Upper lobe of left lung (tissue), 6 donors: ENCODE measurements at places on chromosomes 12 and 14.

GRCh38 chr12:6548966-6549683 lies 6.7 kb downstream of the IFFO1 start:
- peaks cover 38% of the 10 kb centered on the region for H3K36me3 ChIP-seq
- no peak overlapping the region for H3K4me3 ChIP-seq
- H3K4me1 ChIP-seq, result peaks cover 45% of the 10 kb centered on the region
- DNase-seq, result no peak
- H3K27ac ChIP-seq, result peak overlapping the region; percentile 89

DNA sequence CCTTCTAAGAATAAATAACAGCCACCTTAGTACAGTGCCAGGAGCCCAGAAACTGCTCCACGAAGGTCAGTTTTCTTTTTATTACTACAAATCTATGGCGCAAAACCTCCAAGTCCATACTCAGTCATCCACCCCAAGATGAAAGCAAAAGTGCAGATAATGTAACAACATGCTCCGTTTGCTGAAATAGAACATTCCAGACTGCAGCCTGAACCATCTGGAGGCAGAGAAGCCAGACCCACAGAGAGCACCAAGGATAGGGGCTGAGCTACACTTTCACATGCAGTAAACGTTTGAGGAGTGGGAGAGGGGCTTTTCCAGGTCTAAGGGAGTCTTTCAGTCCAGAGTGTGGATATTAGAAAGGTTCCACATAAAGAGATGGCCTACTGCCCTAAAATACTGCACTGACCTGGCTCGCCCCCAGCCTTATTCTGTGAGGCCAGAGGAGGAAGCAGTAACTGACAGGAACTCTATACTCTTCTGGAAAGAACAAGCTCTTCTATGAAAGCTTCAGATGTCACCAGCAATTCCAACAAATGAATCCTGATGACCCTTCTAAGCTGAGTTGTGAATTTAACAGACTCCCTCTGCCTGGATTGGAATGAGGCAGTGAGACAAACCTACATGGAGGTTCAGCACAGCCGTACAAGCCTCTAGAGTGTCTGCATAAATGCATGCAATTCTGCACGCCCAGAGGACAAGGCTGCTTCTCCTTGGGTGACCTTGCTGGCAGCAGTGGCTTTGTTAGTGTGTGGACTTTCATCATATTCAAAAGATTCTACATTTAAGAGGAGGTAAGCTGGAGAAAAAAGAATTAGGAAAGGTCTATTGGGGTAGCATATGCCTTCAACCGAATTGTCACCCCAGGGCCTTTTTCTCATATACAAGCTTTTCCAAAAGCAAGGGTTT lies 153.9 kb upstream of the EGLN3 start:
- no peak for DNase-seq
- no peaks in the 10 kb centered on the region for H3K36me3 ChIP-seq
- no peaks in the 10 kb centered on the region for H3K4me1 ChIP-seq
- H3K4me3 ChIP-seq, result no peak overlapping the region
- no peak overlapping the region for H3K27ac ChIP-seq

DNA sequence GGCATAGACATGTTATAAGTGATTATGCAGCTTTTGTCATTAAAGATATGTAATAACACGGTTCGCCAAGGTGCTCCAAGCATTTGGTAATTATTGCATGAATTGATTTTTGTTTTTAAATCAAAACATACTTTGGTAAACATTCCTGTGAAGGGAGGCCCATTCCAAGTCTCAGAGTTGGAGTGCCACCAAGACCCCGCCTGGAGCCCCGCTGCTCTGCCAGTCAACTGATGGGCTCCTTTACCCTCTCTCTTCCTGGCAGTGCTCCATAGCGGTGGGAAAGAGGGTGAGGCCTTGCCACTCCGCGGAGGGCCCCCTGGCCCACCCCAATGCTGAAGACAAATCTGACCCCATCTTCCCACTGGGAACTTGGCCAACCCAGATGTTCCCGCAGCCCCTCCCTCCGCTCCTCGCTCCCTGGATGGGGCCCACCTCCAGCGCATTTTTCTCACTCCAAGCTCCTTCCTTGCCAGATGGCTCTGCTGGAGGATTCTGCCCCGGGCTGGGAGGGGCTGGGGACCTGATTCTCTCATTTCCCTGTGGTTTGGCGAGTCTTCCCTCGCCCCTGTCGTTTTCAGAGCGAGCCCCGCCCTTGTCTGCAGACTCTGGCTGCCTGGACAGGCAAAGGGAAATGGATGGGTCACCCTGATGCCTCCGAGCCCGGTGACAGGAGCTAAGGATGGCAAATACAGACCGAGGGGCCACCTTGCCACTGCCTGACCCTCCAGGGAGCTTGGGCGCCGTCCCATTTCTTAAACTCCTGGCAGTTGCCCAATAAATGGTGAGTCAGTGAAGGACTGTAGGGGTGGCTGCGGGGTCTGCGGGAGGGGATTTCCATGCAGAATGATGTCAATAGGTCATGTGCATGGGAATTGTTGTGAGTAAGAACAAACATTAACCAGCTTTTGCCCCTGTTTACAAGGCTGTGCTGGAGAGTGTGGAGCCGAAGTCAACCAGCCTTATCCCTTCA lies 9.2 kb upstream of the PAPLN start:
- no peak overlapping the region for H3K4me3 ChIP-seq
- H3K27me3 ChIP-seq, result no peaks in the 10 kb centered on the region
- H3K4me1 ChIP-seq, result peaks cover 11% of the 10 kb centered on the region
- no peak for DNase-seq
- no peak overlapping the region for H3K27ac ChIP-seq

DNA sequence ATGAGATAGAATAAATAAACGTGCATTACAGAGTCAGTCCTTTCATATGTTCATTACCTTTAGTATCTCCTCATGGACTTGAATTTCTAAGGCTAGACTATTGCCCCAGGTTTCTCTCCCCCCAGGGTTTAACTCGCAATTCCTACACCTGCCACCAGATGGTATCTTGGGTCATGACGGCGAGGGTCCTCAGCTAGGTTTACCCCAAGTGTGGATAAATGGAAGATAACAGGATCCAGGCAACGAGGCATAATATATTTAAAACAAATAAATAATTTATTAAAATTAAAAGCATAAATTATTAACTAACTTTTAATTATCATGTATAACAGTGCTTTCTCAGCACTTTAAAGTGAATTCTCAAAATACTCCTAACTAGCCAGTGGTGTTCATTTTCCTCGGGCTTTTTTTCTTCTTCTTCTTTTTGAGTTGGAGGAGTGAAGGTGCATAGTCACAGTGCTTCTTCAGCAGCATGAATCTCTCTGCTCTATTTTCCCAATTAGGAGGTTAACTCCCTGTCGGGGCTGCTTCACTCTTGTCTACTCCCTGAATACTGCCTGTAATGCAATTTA lies 243.5 kb upstream of the CAND1 start:
- H3K4me1 ChIP-seq, result no peaks in the 10 kb centered on the region
- no peak for DNase-seq
- H3K4me3 ChIP-seq, result no peak overlapping the region
- no peak overlapping the region for H3K27ac ChIP-seq
- no peaks in the 10 kb centered on the region for H3K27me3 ChIP-seq

DNA sequence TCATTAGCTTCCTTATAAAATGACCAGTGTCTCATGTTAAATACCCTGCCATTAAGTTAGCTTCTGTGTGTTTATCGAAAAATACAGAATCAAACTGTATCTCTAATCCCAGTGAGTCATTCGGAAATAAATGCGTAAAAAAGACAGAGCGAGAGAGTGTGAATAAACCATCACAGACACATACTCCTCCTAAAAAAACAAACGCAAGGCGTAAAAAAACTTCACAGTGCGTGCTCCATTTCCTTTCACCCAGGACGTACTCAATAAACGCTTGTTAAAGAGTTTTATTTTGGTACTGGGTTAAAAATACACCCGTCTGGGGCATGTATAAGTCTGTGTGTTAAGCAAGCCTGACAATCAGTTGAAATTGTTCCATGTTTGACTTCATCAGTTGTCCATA lies 58.8 kb upstream of the ISM2 start:
- no peak overlapping the region for H3K4me3 ChIP-seq
- no peak for DNase-seq
- H3K36me3 ChIP-seq, result peaks cover 48% of the 10 kb centered on the region

DNA sequence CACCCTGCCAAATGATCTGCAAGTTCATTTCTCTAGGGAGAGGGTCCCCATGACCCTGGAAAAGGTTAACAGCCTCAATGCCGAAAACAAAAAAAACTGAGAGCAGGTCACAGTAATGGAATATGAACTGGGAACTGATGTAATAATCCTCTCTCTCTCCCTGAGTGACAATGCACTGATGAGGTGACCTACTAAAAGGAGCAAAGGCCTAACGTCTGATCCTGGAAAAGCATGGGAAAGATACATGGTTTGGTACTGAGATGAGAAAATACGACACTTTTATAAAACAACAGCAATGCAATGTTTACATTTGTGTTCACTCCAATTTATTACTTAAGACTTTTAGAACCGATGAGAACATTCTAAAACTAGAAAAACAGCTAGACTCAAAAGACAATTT lies 27.7 kb downstream of the SETD3 start:
- no peak overlapping the region for H3K27ac ChIP-seq
- H3K4me3 ChIP-seq, result no peak overlapping the region
- peaks cover 91% of the 10 kb centered on the region for H3K36me3 ChIP-seq
- no peaks in the 10 kb centered on the region for H3K27me3 ChIP-seq
- DNase-seq, result no peak

GRCh38 chr12:67068204-67068731 lies 200.9 kb upstream of the CAND1 start:
- H3K4me3 ChIP-seq, result peak overlapping the region; percentile 53
- peaks cover 10% of the 10 kb centered on the region for H3K4me1 ChIP-seq
- no peak overlapping the region for H3K27ac ChIP-seq

DNA sequence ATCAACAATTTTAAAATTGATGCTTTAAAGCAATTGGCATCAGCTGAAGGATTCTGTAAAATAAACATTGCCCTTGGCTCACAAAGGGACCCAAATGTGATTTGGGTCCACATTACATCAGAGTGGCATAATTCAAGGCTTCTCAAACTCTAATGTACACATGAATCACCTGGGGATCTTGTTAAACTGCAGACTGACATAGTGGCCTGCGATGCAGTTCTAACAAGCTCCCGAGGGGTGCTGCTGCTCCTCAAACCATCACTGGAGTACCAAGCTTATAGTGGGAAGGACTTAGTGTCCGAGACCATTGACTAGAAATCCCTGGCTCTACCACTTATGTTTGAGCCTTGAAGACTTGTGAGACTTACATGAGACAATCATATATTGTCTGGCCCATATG lies 31.8 kb upstream of the DNM1L start:
- H3K36me3 ChIP-seq, result peaks cover 4% of the 10 kb centered on the region
- no peaks in the 10 kb centered on the region for H3K27me3 ChIP-seq
- DNase-seq, result no peak
- no peaks in the 10 kb centered on the region for H3K4me1 ChIP-seq
- no peak overlapping the region for H3K27ac ChIP-seq

DNA sequence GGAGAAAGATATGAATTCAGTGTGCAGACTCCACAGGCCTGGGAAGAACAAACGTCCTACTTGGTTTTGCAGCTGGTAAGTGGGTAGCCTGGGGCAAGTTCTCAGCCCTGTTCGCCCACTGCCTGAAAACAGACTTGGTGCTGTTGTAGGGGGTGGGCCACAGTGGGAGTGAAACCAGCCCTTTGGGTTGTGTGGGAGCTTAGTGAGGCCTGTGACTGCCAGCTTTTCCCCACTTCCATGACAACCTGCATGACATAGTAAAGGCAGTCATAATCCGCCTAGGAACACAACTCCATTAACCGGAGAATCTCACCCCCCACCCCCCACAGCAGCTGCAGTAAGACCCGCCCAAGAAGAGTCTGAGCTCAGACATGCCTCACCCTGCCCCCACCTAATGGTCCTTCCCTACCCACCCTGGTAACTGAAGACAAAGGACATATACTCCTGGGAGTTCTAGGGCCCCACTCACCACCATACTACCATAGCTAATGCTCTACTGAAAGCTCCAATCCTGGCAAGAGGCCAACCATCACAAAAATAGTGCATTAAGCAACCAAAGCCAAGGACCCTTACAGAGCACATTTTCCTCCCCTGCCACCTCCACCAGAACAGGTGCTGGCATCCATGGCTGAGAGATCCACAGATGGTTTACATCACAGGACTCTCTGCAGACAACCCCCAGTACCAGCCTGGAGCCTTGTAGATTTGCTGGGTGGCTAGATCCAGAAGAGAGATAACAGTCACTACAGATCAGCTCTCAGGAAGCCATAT lies 39.8 kb upstream of the LMNTD1 start:
- no peak overlapping the region for H3K27ac ChIP-seq
- no peaks in the 10 kb centered on the region for H3K36me3 ChIP-seq
- DNase-seq, result no peak
- H3K4me1 ChIP-seq, result no peaks in the 10 kb centered on the region
- H3K4me3 ChIP-seq, result no peak overlapping the region

- H3K27me3 ChIP-seq, result no peaks in the 10 kb centered on the region
- no peak within 1 kb of the TSS for H3K27ac ChIP-seq
- no peaks in the 10 kb centered on the region for H3K36me3 ChIP-seq
- DNase-seq, result no peak
- no peak within 1 kb of the TSS for H3K4me3 ChIP-seq
- no peaks in the 10 kb centered on the region for H3K4me1 ChIP-seq
These were observed at the start of gene ANO4 for GRCh38 chr12:100794441-100795173. Gene ANO4 (plus strand): TSS chr12:100794776. CDS start chr12:100901786, 107,010 bp downstream.

DNA sequence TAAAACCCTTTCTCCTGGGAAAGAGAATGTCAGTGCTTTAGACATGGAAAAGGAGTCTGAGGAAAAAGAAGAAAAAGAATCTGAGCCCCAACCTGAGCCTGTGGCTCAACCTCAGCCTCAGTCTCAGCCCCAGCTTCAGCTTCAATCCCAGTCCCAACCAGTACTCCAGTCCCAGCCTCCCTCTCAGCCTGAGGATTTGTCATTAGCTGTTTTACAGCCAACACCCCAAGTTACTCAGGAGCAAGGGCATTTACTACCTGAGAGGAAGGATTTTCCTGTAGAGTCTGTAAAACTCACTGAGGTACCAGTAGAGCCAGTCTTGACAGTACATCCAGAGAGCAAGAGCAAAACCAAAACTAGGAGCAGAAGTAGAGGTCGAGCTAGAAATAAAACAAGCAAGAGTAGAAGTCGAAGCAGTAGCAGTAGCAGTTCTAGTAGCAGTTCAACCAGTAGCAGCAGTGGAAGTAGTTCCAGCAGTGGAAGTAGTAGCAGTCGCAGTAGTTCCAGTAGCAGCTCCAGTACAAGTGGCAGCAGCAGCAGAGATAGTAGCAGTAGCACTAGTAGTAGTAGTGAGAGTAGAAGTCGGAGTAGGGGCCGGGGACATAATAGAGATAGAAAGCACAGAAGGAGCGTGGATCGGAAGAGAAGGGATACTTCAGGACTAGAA lies 6.1 kb downstream of the PNN start:
- H3K27ac ChIP-seq, result no peak overlapping the region
- no peaks in the 10 kb centered on the region for H3K27me3 ChIP-seq
- DNase-seq, result no peak
- no peak overlapping the region for H3K4me3 ChIP-seq

DNA sequence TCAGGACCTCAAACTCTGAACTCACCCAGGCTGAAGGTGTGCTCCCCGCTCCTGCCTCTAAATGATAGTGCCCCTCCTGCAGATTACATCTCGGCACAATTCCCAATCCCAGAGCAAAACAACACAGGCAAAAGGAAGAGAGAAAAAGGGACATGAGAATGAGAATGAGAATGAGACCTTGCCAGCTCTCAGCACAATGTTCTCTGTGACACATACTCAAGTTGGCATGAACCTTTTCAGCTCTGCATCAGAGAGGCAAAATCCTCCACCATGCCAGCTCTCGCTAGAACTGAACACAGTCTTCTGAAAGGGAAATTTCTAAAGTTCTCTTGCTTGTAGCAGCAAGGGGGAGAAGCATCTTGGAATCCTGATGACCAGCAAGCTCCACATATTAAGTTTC lies 84.6 kb downstream of the KSR2 start:
- H3K4me3 ChIP-seq, result no peak overlapping the region
- H3K27ac ChIP-seq, result no peak overlapping the region
- no peaks in the 10 kb centered on the region for H3K4me1 ChIP-seq
- no peaks in the 10 kb centered on the region for H3K36me3 ChIP-seq
